ENCODE measurements at places on chromosomes 16 and 17.

DNA sequence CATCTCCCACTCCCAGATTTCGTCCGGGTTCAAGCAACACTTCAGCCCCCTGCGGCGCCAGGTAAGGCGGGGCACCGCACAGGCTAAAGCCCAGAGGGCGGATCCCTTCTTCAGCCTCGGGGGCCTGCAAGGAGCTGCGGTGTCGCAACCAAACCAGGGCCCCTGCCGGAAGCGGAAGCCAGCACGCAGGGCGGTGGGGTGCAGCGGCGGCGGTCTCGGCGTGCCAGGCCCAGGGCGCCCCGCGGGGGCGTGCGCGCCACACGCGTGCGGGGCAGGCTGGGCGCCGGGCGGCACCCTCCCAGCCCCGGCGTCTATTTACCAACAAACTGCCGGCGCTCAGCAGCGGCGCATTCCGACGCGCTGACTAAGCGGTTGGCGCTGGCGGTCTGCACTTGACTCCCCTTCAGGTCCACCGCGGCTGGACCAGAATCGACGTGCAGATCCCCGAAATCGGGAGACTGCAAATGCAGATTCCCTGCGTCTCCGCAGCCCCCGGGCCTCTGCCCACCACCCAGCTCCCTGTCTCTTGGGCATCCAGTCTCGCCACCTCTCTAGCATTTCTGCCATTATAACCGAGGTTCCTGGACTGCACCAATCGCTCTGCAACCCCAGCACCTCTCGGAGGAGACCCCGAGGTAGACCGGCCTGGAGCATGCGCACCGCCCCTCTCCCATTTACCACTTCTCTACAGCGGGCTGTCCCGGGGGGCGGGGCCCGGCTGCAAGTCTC, 421 bp upstream of the DLX4 start:
- DNase-seq: peak; percentile 92

- no peak for DNase-seq
These were observed 4.5 kb upstream of the BRCA1 start for GRCh38 chr17:43129671-43130010.

DNA sequence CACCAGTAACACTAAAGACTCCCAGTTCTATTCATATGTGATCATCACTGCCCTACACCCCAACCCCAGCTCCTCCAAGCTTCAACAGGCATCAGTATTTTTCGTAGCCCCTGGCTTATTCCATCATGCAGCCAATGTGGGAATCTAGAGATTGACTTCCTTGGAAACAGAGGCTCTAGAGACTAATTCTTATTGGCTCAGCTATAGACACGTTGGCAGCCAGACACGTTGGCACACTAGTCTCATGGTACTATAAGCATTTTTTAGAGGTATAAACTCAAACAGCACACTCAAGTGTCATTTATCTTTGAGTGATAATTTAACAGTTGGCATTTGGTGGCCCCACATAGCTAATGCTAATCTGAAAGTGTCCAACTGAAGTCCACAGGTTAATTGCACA, 44.4 kb upstream of the CDR2 start:
- no peak for DNase-seq

GRCh38 chr17:44277976-44278375, 10.0 kb upstream of the SLC4A1 start:
- no peak for DNase-seq

- no peak for DNase-seq
These were observed 21.1 kb downstream of the ANKRD40 start for GRCh38 chr17:50686494-50687199.

GRCh38 chr16:53372992-53373871, 61.0 kb upstream of the RBL2 start:
- DNase-seq: peak; percentile 30

GRCh38 chr16:3363793-3364192, 8.1 kb downstream of the OR2C1 start:
- DNase-seq: no peak

GRCh38 chr16:87445486-87445885, 47.3 kb downstream of the ZCCHC14 start:
- no peak for DNase-seq

- no peak for DNase-seq
These were observed 3.4 kb upstream of the SEC14L5 start for GRCh38 chr16:4954714-4955113.

DNA sequence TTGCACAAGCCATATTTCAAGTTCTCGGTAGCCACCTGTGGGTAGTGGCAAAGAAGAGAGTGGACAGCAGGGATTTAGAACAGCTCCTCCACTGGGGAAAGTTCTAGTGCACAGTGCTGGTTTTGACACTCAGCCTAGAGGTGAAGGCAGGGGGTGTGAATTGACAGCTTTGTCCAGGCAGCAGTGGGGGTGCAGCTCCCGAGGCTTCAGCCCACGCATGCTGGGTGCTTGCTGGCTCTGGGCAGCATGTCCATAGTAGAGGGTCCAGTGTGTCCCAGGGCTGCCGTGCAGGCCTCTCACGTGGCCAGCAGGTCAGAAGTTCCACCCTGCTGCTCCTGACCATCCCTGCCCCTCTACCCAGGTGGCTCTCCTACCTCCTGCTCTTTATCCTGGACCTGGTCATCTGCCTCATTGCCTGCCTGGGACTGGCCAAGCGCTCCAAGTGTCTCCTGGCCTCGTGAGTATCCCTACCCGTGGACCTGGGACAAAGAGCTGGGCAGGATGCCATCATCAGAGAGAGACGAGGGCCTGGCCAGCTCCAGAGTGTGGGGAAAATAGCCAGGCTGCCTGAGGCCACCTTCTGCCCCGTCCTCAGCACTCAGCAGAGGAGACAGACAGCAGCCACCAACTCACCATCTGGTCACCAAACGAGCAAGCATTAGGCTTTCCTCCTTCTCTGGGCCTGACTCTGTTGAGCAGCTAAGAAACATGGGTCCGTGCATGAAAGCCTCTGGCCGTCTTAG, 29.8 kb downstream of the TTYH2 start:
- no peak for DNase-seq

- DNase-seq: no peak
These were observed 60.5 kb downstream of the NFAT5 start for GRCh38 chr16:69626256-69626655.

- no peak for DNase-seq
These were observed 776 bp upstream of the TMEM219 start for GRCh38 chr16:29961127-29961478.

GRCh38 chr16:61237884-61238485, 798.3 kb downstream of the CDH8 start:
- no peak for DNase-seq

- no peak for DNase-seq
These were observed 5.9 kb downstream of the FAHD1 start for GRCh38 chr16:1832838-1833454.

GRCh38 chr17:13477180-13477611, 124.5 kb downstream of the HS3ST3A1 start:
- DNase-seq: no peak

DNA sequence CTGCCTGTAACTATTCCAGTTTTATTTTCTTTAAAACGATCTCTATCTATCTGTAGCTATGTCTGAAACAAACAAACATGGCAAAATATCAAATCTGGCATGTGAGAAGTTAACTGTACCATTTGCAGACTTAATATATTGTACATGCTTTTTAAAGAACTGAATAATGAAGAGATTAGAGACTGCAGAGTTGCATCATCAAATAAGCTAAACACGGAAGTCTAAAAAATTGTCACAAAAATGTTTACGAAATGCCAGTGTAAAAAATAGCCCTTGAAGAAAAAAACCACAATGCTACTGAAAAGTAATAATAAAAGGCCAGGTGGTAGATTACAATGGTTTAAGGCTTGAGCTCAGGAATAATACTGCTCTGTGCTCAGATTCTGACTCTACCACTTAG, 43.1 kb downstream of the HS3ST3A1 start:
- no peak for DNase-seq

- no peak for DNase-seq
These were observed 8.5 kb upstream of the ZFHX3 start for GRCh38 chr16:73056448-73056847.

DNA sequence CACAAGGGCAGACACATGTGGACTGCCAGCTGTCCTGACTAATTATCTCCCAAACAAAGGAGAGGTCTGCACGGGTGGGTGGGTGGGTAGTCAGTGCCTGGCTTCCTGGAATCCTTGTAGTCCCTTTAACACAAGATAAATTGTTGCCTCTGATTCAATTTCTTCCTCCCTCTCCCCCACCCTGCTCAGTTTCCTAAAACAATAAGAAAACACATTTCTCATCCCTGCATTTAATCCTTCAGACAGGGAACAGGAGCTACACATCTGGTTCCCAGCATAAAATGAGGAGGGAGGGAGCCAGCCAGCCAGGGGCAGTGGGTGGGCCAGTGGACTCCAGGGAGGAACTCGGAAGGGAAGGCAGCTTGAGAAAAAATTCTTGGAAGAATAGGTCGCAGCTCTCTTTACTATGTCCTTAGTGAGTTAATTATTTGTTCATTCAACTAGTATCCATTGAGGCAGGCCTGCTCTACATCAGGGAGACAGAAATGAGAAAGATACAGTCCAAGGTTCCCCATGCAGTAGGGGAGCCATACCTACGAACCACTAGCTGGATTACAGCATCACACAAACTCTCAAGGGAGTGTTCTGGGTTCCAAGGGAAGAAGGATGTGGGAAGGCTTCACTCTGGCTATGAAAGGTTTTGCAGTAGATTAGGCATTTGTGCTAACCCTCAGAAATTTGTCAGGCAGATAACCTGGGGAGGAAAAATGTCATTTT, 58.3 kb downstream of the CCT6B start:
- DNase-seq: no peak

GRCh38 chr16:56231-56927, 2.8 kb downstream of the SNRNP25 start:
- DNase-seq: no peak

DNA sequence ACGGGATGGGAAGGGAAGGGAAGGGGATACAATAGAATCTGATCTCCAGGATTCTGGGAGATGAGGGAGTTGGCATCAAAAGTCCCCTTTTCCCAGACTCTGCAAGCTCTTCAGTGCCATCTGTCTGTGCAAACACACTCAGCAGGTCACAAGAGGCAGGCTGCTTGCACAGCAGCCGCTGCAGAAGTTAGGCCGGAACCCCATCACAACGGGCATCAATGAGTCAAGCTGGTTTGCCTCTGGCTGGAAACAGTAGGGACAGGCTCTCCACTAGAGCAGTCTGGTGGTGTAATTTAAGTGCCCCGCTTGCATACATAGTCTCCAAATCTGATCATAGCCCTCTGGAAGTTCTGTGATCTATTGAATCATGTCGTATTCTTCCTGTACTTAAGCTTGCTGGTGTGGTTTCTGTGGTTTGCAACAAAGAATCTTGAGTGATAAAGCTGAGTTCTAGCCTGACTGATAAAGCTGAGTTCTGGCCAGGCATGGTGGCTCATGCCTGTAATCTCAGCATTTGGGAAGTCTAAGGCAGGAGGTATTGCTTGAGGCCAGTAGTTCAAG, 33.7 kb upstream of the KDM8 start:
- no peak for DNase-seq

DNA sequence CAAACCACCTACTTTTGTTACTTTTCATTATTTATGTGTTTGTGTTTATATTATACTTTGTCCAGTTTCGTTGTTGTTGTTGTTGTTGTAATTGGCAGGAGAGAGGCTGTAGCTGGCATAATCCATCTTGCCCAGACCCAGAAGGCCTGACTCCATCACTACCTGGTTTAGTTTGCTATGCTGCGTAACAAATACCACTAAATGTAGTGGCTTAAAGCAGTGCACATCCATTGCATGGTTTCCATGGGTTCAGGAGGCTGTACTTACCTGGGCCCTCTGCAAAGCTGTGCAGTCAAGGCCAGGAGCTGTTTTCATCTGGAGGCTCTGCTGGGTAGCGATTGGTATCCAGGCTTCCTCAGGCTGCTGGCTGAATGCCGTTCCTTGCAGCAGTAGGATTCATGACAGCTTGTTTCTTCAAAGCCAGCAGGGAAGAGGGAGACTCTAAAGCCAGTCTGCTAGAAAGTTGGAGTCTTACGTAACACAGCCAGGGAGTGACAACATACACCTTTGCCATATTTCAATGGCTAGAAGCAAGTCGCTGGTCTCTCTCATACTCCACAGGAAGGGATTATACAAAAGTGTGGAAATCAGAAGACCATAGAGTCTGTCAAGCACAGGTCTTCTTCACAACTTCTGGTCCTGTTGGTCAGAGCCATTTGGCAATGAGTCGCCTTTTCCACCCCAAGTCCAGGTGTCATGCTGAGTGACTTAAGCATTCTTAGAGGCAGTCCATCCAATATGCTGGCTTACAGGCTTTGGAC, 41.1 kb downstream of the TNRC6C start:
- no peak for DNase-seq

GRCh38 chr17:32871746-32872145, 5.2 kb downstream of the MYO1D start:
- peak; percentile 18 for DNase-seq

GRCh38 chr17:64095144-64095882, 34.6 kb downstream of the ERN1 start:
- no peak for DNase-seq

DNA sequence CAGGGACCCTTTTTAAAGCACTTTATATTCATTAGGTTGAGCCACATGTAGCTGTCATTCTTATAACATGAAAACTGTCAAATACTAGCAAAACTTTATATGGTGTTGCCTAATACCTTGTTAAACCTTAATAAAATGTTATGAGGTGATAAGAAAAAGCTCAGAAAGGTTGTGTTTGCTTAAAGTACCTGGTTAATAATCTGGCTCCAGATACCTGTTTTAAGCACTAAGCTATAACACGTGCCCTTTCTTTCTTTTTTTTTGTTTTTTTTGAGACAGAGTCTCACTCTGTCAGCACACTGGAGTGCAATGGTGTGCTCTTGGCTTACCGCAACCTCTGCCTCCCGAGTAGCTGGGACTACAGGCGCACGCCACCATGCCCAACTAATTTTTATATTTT, 58.9 kb upstream of the STAC2 start:
- DNase-seq: no peak

- DNase-seq: no peak
These were observed at the start of gene TMED6 for GRCh38 chr16:69351309-69352027. TMED6 (minus strand) TSS chr16:69351786; CDS start chr16:69351753, 33 bp downstream.

DNA sequence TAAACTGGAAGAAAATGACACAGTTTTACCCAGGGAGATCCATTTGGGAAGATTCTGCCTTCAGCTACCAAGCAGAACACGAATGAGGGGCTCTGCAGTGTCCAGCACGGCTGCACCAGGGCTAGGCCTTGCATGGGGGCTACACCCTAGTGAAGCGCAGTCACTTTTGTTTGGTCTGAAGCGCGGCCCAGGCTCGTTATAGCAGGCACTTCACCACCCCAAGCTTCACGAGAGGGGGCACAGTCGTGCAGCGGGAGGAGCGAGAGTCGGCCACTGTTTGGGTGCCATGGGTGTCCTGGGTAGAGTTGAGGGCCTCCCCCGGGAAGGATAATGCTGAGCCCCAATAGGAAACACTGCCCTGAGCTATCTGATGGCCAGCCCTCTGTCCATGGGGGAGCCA, 21.6 kb upstream of the IL17C start:
- DNase-seq: no peak

Data from lower leg skin (tissue), 4 donors.